ENCODE measurements at places on chromosomes 12 and 14.
A peak's percentile ranks its signal among the peaks of the same experiment; 100 is the strongest.

DNA sequence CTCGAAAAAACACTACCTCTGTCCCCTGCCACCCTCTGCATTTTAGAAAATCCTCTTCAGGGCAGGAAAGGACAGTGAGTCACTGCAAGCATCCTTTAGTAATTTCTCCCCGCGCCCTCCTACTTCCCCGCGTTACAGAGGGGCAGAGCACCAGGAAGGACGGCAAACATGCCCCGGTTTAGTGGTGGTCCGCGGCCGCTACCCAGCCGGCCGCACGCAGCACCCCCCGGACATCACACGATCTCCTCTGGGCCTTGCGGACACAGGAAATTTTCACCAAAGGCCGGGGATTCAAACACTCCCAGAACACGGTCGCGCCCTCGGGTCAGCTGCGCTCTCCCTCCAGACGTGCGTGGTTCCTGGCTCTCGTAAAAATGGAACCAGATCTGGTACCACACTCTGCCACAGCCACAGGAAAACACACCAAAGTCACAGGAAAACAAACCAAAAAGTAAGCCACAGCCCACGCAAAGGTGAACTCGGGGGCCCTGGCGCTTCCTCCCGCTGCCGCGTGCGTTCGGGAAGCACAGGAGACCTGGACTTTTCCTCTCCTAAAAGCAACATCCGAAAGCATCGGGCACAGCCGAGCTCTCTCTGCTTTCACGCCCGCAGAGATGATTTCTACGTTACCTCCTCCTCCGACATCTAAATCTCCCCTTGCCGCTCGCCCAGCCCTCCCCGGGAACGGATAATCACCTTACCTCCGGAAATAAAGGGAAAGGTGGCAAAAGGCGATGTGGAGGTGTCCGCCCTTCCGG, 839 bp downstream of the SLC38A1 start:
- peak; percentile 43 for DNase-seq

DNA sequence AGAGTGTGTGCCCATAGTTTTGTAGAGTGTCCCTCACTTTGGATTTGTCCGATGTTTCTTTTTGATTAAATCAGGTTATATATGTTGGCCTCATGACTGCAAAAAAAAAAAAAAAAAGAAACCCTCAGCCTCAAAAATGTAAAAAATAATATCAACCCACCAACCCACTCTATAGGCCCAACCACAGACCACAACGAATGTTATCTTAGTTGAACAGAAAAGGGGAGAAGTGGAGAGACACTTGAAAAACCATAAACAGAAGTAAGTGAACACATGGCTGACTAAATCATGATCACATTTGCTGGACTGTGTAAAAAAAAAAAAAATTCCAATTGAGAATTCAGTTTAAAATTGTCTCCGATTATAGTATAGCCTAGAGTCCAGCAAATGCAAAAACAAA, 45.5 kb upstream of the ST8SIA1 start:
- DNase-seq, result peak; percentile 7

- DNase-seq, result no peak
Measured at GRCh38 chr12:118359541-118359915, 13.2 kb downstream of the TAOK3 start.

- no peak for DNase-seq
Measured at GRCh38 chr14:54574528-54574927, 7.6 kb downstream of the SAMD4A start.

DNA sequence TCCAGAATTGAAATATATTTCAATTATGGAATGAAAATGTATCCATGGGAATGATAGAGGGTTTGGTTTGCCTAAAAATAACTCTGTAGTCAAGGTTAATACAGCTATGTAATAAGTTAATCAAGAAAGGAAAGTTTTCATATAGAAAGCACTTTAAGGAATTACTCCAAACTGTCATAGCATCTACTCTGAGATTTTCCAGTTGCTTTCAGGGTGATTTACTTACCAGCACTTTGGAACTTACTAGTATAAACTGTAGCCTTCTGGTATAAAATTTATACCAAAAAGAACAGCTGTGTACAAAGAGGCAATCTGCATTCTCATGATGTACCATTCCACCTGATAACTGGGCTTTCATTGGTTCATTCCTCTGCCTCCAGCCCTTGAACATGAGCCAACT, 87.1 kb downstream of the ARF6 start:
- no peak for DNase-seq

Data from K562 (cell line).